ENCODE measurements at places on chromosomes 6 and 20.
A peak's percentile ranks its signal among the peaks of the same experiment; 100 is the strongest.

- DNase-seq, result no peak
Measured at GRCh38 chr20:8457978-8458377, 325.9 kb downstream of the PLCB1 start.

DNA sequence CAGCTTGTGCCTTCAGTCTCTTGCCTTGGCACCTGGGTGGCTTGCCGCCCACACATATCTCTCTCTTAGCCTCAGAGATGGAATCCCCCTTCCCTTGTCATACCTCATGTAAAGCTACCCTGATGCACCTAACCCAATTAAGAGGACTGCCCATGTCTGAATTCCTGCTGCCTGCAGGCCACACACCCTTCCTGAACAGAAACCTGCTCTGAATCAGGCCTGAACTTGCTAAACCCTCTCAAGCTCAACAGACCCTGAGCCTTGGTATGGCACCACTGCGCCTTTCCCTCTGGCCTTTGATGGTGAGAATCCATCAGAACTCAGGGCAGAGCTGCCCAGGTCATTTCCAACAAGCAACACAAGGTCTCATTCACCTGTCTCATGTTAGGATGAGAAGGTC is 5.2 kb downstream of the RAET1G start:
- DNase-seq, result no peak

DNA sequence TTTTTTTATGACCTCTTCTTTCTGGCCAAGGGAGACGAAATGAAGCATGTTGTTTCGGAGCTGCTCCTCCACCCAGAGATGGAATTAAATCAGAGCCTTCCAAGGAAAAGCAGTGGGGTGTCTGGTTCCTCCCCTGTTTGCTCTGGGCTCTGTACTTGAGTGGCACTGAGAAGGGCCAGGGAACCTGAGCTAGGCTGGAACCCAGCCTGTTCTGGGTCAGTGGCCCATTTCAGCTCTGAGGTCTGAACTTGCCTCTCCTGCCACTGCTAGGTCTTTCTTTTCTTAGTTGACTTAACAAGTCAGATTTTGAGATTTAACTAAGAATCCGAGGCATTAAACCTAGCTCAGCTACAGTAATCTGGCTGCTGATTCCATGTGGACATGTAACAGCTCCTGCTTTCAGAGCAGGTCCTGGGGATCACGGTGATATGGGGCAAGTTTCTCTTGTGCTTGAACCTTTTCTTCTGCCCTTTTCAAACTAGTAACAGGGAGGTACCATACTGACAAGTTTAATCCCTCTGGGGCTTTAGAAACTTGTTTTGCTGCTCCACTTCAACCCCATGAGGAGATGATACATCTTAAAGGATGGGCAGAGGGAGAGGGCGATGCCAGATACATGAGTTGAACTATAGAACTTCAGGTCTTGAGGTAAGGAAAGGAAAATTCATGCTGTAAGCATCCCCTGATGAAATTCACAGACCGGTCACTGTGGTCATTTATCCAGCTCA is 101.1 kb downstream of the SLC24A3 start:
- no peak for DNase-seq

DNA sequence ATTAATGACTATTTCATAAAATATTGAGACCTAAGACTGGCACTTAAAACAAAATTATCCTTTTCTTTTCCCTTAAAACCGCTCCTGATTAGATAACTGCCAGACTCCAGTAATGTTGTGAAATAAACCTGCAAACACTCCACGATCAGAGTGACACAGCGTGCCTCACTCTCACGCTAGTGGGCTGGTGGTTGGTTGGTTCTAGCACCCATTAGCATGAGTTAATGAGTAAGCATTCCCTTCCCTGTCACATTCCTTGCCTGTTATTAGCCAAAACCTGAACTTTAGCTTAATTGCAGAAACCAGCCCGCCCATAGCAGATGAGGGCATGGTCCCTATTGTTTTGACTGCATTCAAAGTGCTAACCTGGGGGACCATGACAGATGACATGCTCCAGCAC is 193.4 kb downstream of the CD83 start:
- DNase-seq, result no peak

GRCh38 chr6:158649289-158650143 is at the start of gene SYTL3:
SYTL3 (plus strand) TSS chr6:158650054; CDS start chr6:158663269, 13,215 bp downstream.
- DNase-seq, result peak; percentile 64

- no peak for DNase-seq
Measured at GRCh38 chr6:117613920-117614560, 11.7 kb upstream of the GOPC start.

GRCh38 chr6:1906609-1907008 is 296.9 kb downstream of the FOXC1 start:
- DNase-seq, result no peak

- peak; percentile 51 for DNase-seq
Measured at GRCh38 chr6:111721753-111722154, 116.1 kb upstream of the TRAF3IP2 start.

Data from stromal cell of bone marrow (primary cell).